Transverse colon (tissue), 4 donors: ENCODE measurements at places on chromosomes 3 and 15. TPM values are rescaled to one million over a fixed set of nuclear protein-coding genes. Genes with fewer than 3 reads are reported as not detected.

The PEX11A gene
- 6.8 TPM for total RNA-seq

DNA sequence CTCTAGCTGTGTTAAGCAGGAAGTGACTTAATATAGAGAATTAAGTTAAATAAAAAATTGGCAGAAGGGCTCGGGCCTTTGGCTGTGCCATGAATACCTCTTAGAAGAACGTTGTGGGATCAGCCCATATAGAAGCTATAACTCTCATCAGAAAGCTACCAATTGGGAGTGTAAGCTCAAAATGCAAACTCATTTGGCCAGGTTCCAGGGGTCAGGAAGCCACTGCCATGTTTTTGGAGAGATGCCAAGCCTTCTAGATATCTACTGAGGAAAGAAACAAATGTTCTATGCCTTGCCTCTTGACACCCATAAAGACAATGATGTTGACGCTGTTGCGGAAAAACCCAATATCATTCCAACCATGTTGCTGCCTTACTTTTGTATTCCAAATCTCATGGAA lies 475.2 kb upstream of the TGFBR2 start:
- DNase-seq = no peak
- H3K4me1 ChIP-seq = no peaks in the 10 kb centered on the region
- H3K27me3 ChIP-seq = no peaks in the 10 kb centered on the region
- no peaks in the 10 kb centered on the region for H3K36me3 ChIP-seq

- no peaks in the 10 kb centered on the region for H3K27me3 ChIP-seq
- H3K36me3 ChIP-seq = no peaks in the 10 kb centered on the region
Measured at GRCh38 chr3:131658771-131659170, 156.0 kb upstream of the MRPL3 start.

GRCh38 chr3:180926526-180926925 lies 14.1 kb downstream of the FXR1 start:
- no peaks in the 10 kb centered on the region for H3K36me3 ChIP-seq
- no peak overlapping the region for H3K4me3 ChIP-seq
- no peaks in the 10 kb centered on the region for H3K27me3 ChIP-seq
- no peak for DNase-seq
- H3K4me1 ChIP-seq = peaks cover 10% of the 10 kb centered on the region

- H3K4me3 ChIP-seq = no peak overlapping the region
- H3K4me1 ChIP-seq = no peaks in the 10 kb centered on the region
- no peaks in the 10 kb centered on the region for H3K36me3 ChIP-seq
- H3K27me3 ChIP-seq = no peaks in the 10 kb centered on the region
- H3K27ac ChIP-seq = no peak overlapping the region
Measured at GRCh38 chr3:5463991-5464390, 276.5 kb downstream of the EDEM1 start.

GRCh38 chr15:38545179-38545578 lies 19.4 kb downstream of the RASGRP1 start:
- no peaks in the 10 kb centered on the region for H3K27me3 ChIP-seq
- no peak for DNase-seq
- no peak overlapping the region for H3K27ac ChIP-seq
- no peak overlapping the region for H3K4me3 ChIP-seq
- H3K36me3 ChIP-seq = no peaks in the 10 kb centered on the region
- H3K4me1 ChIP-seq = no peaks in the 10 kb centered on the region

The SLC22A14 gene
- not detected for total RNA-seq

- no peak overlapping the region for H3K4me3 ChIP-seq
- H3K36me3 ChIP-seq = no peaks in the 10 kb centered on the region
- H3K27me3 ChIP-seq = no peaks in the 10 kb centered on the region
- no peak for DNase-seq
- peak overlapping the region; percentile 62 for H3K27ac ChIP-seq
Measured at GRCh38 chr3:129013491-129013891, 12.4 kb downstream of the EFCC1 start.

GRCh38 chr3:68436619-68437401 lies 495.5 kb downstream of the TAFA4 start:
- no peaks in the 10 kb centered on the region for H3K36me3 ChIP-seq
- H3K27me3 ChIP-seq = no peaks in the 10 kb centered on the region
- DNase-seq = no peak
- no peaks in the 10 kb centered on the region for H3K4me1 ChIP-seq
- no peak overlapping the region for H3K27ac ChIP-seq
- no peak overlapping the region for H3K4me3 ChIP-seq

The SI gene
- 23.0 TPM for total RNA-seq

GRCh38 chr3:188962253-188963247 lies 209.2 kb upstream of the TPRG1 start:
- H3K4me1 ChIP-seq = no peaks in the 10 kb centered on the region
- H3K4me3 ChIP-seq = no peak overlapping the region
- no peaks in the 10 kb centered on the region for H3K36me3 ChIP-seq
- no peak overlapping the region for H3K27ac ChIP-seq
- H3K27me3 ChIP-seq = no peaks in the 10 kb centered on the region

GRCh38 chr15:38440353-38441129 lies 13.4 kb upstream of the FAM98B start:
- H3K27ac ChIP-seq = no peak overlapping the region
- H3K4me3 ChIP-seq = no peak overlapping the region
- no peaks in the 10 kb centered on the region for H3K36me3 ChIP-seq
- H3K4me1 ChIP-seq = no peaks in the 10 kb centered on the region
- DNase-seq = peak; percentile 33
- peaks cover 29% of the 10 kb centered on the region for H3K27me3 ChIP-seq

DNA sequence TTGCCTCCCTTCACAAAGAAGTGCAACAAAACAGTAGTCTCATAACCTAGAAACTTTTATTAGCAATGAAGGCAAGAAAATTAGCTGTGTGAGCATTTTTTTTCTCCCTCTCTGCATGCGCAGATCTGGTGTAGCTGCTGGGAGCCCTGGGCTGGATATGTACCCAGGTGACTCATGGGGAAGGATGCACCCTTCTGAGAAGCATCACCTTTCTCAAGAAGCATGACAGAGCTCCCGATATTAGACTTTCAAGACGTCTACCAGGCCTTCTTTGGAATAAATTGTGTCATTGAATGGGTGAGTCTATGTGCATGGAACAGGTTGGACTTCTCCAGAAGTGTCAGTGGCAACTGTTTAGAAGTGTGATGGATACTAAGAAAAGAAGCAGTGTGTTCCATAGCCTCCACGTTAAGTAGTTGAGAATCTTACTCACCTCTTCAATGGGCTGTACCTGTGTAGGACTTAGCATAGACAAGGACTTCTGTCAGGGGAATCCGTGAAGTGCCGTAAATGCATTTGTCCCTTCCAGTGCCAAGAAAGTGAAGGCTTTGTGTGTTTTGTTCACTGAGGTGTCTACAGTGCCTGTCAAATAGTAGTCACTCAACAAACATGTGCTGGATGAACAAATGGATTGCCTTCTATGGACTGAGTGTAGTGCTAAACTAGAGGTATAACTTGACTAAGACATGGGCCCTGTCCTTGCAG lies 47.7 kb upstream of the RASGRP1 start:
- H3K36me3 ChIP-seq = no peaks in the 10 kb centered on the region
- no peak for DNase-seq
- no peaks in the 10 kb centered on the region for H3K27me3 ChIP-seq
- no peak overlapping the region for H3K27ac ChIP-seq
- H3K4me1 ChIP-seq = no peaks in the 10 kb centered on the region

DNA sequence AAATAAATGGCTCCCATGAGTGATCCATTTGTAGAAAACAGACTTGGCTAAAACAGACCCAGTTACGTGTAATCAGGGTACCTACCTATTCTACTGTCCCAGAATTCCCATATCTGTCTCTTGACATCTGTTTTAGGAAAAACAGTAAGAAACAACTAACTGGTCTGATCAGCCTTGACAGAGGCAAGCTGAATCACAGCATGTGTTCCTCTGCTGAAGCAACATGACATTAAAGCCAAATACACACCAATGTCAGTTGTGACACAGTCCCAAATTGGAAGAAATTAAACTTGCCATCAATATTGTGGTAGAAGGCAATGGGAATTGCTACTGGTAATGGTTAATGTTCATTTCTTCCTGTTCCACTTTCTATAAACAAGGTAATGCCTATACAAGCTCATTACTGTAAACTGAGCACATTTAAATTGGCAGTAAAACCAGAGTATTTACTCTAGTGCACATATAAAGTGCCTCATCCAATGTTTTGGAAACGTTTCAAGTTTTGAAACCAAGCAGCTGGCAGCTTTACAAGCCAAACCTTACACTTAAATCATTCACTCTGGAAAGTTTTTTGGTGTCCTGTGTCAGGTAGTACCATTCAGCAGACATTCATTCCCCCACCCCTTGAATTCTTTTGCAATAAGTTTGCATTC lies 27.0 kb downstream of the ALDH1A2 start:
- no peaks in the 10 kb centered on the region for H3K36me3 ChIP-seq
- peaks cover 6% of the 10 kb centered on the region for H3K27me3 ChIP-seq
- peaks cover 44% of the 10 kb centered on the region for H3K4me1 ChIP-seq
- H3K27ac ChIP-seq = peak overlapping the region; percentile 38
- peak; percentile 52 for DNase-seq

- no peak overlapping the region for H3K4me3 ChIP-seq
- H3K27ac ChIP-seq = no peak overlapping the region
- no peaks in the 10 kb centered on the region for H3K27me3 ChIP-seq
- no peak for DNase-seq
Measured at GRCh38 chr3:9246189-9246588, 3.3 kb downstream of the SRGAP3 start.

GRCh38 chr3:120396469-120396868 lies 47.3 kb upstream of the LRRC58 start:
- H3K4me3 ChIP-seq = no peak overlapping the region
- H3K36me3 ChIP-seq = peaks cover 13% of the 10 kb centered on the region
- no peaks in the 10 kb centered on the region for H3K4me1 ChIP-seq
- H3K27ac ChIP-seq = no peak overlapping the region
- DNase-seq = no peak

DNA sequence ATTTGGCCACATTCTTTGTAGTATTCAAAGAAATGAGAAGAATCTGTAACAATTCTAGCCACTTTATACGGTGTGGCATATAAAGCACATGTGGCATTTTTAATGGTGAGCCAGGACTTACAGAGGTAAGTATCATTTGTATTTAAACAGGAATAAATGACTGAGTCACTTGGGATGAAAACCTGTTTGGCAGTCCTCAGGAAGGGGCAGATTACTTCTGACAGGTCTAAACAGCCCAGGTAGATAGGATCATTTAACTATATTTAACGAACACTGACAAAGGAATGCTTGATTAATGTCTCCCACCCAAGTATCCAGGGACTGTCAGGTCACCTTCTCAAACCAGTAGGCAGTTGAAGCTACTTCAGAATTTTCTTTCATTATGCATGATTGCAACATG lies 241.5 kb upstream of the SATB1 start:
- H3K4me3 ChIP-seq = no peak overlapping the region
- H3K27me3 ChIP-seq = no peaks in the 10 kb centered on the region
- no peaks in the 10 kb centered on the region for H3K36me3 ChIP-seq
- no peak overlapping the region for H3K27ac ChIP-seq
- H3K4me1 ChIP-seq = no peaks in the 10 kb centered on the region
- no peak for DNase-seq

- H3K27ac ChIP-seq = peak overlapping the region; percentile 95
- peak overlapping the region; percentile 53 for H3K4me3 ChIP-seq
- peak; percentile 94 for DNase-seq
- H3K4me1 ChIP-seq = no peaks in the 10 kb centered on the region
Measured at GRCh38 chr15:26082221-26083109, 219.3 kb upstream of the ATP10A start.

GRCh38 chr3:113179235-113179824 lies 32.0 kb upstream of the BOC start:
- H3K4me1 ChIP-seq = peaks cover 5% of the 10 kb centered on the region
- DNase-seq = no peak
- no peaks in the 10 kb centered on the region for H3K36me3 ChIP-seq
- no peak overlapping the region for H3K27ac ChIP-seq

The IL17RE gene
- 178 TPM for total RNA-seq

- no peak overlapping the region for H3K4me3 ChIP-seq
- no peak for DNase-seq
- H3K36me3 ChIP-seq = no peaks in the 10 kb centered on the region
- H3K4me1 ChIP-seq = no peaks in the 10 kb centered on the region
- H3K27ac ChIP-seq = no peak overlapping the region
- no peaks in the 10 kb centered on the region for H3K27me3 ChIP-seq
Measured at GRCh38 chr15:58286523-58286922, 145.3 kb upstream of the LIPC start.

The GOLGA8G gene
- total RNA-seq = not detected

The PLCL2 gene
- 35.4 TPM for total RNA-seq

GRCh38 chr3:180594631-180595558 lies 7.1 kb upstream of the TTC14 start:
- peaks cover 39% of the 10 kb centered on the region for H3K27me3 ChIP-seq
- no peak overlapping the region for H3K27ac ChIP-seq
- H3K4me3 ChIP-seq = no peak overlapping the region
- DNase-seq = no peak
- H3K4me1 ChIP-seq = no peaks in the 10 kb centered on the region

DNA sequence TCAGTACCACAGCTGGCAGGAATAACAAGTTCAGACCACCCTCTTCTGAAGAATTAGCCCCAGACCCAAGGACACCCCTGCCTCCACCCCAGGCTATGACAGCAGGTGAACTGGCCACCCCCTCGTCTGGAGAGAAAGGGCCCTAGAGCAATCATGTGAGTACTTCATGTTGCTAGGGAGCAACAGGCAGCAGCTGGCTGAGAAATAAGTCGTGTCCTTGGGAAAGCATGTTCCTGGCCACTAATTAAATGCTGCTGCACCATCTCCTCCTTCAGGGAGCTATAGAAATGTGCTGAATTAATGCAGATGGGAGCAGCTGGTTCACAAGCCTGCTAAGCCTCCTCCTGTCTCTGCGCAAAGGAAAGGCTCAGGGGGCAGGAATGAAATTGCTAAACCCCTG lies 31.5 kb downstream of the MRPS11 start:
- H3K27me3 ChIP-seq = no peaks in the 10 kb centered on the region
- H3K4me1 ChIP-seq = no peaks in the 10 kb centered on the region
- no peak overlapping the region for H3K4me3 ChIP-seq
- no peak overlapping the region for H3K27ac ChIP-seq
- no peaks in the 10 kb centered on the region for H3K36me3 ChIP-seq

DNA sequence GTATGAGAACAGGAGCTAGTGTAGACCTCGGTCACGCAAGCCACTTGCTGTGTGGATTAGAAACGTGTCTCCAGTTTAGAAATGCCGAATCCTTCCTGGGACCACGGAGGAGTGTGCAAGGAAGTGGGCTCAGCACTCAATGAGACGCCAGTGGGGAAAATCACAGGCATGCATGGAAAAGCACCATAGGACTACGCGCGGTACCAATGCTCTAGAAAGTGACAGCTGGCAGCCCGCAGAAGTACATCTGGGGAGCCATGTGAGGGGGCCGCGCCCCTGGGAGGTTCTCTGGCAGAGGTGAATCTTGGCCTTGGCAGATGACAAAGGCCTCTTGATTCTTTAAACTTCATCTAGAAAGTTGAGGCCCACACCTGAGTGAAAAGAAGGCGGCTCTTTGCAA lies 99.3 kb downstream of the LRRK1 start:
- no peak overlapping the region for H3K27ac ChIP-seq
- H3K4me3 ChIP-seq = no peak overlapping the region
- H3K36me3 ChIP-seq = no peaks in the 10 kb centered on the region
- no peaks in the 10 kb centered on the region for H3K27me3 ChIP-seq
- peak; percentile 4 for DNase-seq

DNA sequence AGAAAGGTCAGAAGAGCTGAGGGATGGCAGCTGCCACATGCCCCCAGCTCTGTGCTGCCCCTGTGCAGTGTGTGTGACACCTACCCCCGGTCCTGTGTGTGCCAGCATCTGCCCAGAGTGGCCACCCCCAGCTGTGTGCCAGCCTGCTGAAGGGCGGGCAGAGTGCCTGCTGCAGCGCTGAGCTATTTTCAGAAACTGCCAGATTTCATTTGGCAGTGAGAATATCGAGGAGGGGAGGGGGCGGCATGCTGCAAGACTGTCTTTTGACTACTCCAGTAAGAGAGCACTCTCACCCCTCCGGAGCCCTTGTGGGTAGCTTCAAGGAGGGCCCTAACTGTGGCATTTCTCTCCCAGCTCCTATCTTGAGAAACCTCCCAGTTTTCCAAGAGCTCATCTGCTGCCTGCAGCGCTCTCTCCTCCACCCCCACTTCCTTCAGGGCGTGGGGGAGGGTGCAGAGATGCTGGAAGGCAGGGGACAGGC lies 25.2 kb upstream of the DOCK3 start:
- H3K4me1 ChIP-seq = no peaks in the 10 kb centered on the region
- H3K27ac ChIP-seq = no peak overlapping the region
- no peak overlapping the region for H3K4me3 ChIP-seq
